A375 (cell line): ENCODE measurements at places on chromosomes 3 and 15. TPM values are rescaled to one million over a fixed set of nuclear protein-coding genes. Genes with fewer than 3 reads are reported as not detected.

Gene SPSB4
- 0.64 and 1.5 TPM in 2 replicates for total RNA-seq

Gene AGBL1
- not detected in 2 replicates for total RNA-seq

Gene SGO1
- total RNA-seq, result 12.1 and 14.6 TPM in 2 replicates

Gene NAALADL2
- total RNA-seq, result 1.2 and 2.1 TPM in 2 replicates

Gene CFAP100
- not detected in 2 replicates for total RNA-seq

Gene DNAH12
- total RNA-seq, result under 0.01 TPM in 1 of 2 replicates, not detected in the other

Gene RASL12
- total RNA-seq, result 0.29 and 0.60 TPM in 2 replicates
